ENCODE measurements at places on chromosomes 6 and 20. TPM values are rescaled to one million over a fixed set of nuclear protein-coding genes. Genes with fewer than 3 reads are reported as not detected.

DNA sequence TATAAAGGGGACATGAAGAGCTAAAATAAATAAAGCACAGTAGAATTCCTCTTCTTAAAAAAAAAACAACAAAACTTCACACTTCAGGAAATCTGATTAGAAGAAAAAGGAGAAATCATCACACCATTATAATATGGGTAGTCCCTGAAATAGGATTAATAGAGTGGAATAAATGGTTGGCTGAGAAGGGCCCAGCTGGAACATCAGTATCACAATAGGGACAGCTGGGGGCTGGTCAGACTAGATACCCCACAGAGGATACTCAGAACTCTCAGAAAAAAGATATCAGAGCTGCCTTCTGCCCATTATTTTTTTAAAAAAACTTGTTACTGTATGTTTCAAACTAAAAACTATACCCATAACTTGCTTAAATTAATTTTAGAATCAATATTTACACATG lies 75.2 kb downstream of the DST start:
- DNase-seq = no peak

The SLC24A3 gene
- 5.4 TPM for polyA plus RNA-seq

The C20orf141 gene
- not detected for polyA plus RNA-seq

DNA sequence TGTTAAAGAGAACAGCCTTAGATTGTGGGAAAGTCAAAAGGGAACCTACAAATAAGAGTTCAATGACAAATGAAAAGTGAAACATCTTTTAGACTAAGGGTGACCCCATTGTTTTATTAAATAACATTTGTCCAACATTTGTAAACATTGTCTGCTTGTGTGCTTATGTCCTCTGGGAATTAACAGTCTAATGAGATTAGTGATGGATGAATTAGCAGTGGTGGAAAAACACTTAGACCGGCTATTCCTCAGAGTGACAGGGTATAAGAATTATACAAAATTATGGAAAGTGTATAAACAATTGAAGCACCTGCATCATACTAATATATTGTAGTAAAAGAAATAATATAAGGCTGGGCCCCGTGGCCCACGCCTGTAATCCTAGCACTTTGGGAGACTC lies 29.3 kb upstream of the HFE start:
- no peak for DNase-seq

The MCCD1 gene
- polyA plus RNA-seq = 19.2 TPM

- peak; percentile 52 for DNase-seq
Measured at GRCh38 chr6:90184334-90185298, 112.0 kb downstream of the BACH2 start.

The RPN2 gene
- polyA plus RNA-seq = 296 TPM

- peak; percentile 44 for DNase-seq
Measured at GRCh38 chr6:156618600-156619205, 158.5 kb upstream of the ARID1B start.

GRCh38 chr20:9867196-9867980 lies 28.5 kb upstream of the PAK5 start:
- no peak for DNase-seq

DNA sequence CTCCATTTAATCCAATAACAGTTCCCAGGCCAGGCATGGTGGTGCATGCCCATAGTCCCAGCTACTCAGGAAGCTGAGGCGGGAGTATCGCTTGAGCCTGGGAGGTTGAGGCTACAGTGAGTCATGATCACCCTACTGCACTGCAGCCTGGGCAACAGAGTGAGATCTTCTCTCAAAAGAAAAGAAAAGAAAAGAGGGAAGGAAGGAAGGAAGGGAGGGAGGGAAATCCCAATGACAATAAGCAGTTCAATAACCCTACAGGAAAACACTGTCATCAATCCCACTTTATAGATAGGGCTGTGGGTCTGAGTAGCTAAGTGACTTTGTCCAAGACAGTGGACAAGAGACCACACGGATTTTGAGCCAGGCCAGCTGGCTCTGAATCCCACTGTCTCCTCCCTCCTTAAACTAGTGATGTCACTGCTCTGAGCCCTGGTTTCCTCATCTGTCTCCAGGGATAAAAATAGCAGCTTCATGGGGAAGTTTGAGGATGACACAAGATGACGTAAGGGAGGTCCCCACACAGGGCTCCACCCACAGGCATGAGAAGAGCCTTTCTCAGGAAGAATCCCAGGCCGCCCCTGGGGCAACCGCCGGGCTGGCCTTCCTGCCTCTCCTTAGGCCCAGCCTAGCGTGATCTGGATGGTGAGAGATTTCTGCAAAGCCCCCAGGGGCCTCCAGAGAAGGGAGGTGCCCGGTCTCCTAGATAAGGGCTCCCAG lies 7.2 kb upstream of the TRIB3 start:
- no peak for DNase-seq

DNA sequence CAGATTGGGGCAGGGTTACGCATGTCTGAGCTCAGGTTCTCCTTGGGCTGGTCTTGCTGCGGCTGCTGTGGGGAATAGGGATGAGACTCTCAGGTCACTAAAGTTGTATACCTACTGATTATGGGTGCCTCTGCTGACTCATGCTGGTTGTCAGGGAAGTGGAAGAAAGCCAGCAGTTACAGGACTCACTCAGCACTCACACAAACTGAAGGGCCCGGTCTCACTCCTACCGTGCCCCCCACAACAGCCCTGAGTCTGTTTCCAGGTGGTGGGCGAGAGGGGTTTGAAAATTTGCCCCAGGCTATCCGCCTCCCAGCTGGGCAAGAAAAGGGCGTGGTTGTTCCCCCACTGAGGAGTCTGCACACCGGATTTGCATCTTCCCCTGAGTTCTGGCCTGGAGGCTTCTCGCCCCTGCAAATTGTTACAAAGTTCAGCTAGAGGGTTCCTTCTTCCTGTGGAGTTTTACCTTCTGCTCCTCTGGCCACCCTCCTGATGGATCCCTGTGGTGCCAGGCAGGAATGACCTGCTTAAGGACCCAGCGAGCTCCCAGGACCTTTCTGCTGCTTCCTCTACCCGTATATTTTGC lies 659.2 kb downstream of the HDGFL1 start:
- DNase-seq = no peak

DNA sequence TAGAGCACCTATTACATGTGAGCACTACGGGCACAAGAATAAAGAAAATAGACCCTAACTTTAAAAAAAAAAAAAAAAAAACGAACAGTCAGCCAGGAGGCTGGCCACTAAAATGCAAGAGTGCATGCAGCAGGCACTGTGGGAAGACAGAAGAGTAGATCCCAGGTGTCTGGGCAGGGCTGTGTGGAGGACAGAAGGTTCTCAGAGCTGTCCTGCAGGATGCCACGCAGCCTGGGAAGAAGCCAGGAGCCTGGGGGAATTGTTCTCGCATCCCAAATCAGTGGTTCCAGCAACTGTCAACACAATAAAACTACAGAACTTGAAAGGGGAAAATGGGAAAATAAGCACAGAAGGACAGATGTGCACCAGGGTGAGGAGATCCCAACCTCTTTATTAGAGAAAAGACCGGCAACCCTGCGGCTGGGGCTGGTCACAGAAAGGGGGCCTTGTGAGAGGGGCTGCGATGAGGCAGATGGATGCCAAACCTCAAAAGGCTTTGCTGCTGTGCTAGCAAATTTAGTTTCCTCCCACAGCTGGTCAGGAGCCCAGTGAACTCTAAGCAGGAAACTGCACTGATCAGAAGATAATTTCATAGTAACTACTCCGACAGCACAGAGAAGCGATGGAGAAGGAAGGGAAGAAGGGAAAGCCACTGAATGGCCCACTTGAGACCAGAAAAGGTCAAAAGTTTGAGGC lies 30.9 kb downstream of the MAP3K5 start:
- no peak for DNase-seq

DNA sequence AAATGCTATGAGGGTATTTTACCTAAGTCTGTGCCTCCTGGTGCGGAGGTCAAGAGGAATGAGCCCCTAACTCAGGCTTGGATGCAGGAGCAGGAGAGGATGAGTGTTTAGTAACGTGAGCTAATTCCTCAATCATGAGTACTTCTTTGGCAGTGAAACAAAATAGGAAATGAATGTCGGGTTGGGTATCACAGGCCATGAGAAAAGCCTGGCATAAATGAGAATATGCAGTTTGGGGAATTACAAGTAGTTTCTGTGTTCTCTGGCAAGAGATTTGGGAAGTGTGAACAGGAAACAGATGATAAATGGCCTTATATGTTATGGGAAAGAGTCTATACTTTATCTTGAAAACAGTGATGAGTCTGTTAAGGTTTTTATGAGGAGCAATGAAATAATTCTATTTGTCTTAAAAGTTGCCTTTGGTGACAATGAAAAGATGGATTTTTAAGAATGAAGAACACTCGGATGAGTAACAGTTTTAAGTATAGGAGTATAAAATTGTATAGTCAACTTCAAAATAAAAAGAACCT lies 59.0 kb upstream of the RNF146 start:
- DNase-seq = no peak

GRCh38 chr6:96727144-96727543 lies 110.1 kb downstream of the GPR63 start:
- DNase-seq = no peak

GRCh38 chr6:145506565-145506964 lies 228.8 kb downstream of the EPM2A start:
- no peak for DNase-seq

The RNF182 gene
- 3.2 TPM for polyA plus RNA-seq

GRCh38 chr6:3291987-3292386 lies 33.2 kb downstream of the PSMG4 start:
- no peak for DNase-seq

DNA sequence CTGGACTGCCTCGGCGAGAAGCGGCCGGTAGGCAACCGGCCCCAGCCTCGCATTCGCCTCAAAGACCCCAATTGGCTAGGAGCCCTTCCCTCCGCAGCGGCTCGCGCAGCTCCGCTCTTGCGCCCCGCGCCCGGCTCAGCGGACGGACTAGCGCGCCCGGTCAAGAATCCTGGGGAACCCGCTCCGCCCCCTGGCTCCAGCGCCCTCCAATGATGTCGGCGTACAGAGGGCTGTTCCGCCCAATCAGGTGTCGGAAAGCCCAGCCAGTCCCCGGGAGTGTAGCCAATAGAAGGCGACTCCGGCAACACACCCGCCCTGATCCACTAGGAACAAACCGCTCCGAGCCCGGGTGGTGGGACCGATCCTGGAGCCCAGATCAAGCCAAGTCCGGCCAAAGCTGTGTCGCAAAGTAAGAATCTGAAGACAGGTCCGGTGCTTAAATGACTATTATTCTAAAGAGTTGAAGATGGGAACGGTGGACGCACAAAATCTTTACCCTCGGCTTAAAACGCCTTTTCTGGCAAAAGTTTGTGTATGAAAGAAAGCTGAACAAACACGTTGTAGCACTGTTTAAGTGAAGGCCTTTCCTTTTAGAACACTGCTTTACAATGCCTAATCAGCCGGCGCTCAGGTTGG lies 132.2 kb downstream of the OGFRL1 start:
- peak; percentile 96 for DNase-seq

GRCh38 chr6:29757282-29757681 lies 34.0 kb downstream of the HLA-F start:
- DNase-seq = no peak

GRCh38 chr6:164528539-164528938 lies 780.9 kb downstream of the C6orf118 start:
- DNase-seq = no peak

GRCh38 chr6:157607317-157608109 lies 215.5 kb upstream of the SNX9 start:
- DNase-seq = no peak

DNA sequence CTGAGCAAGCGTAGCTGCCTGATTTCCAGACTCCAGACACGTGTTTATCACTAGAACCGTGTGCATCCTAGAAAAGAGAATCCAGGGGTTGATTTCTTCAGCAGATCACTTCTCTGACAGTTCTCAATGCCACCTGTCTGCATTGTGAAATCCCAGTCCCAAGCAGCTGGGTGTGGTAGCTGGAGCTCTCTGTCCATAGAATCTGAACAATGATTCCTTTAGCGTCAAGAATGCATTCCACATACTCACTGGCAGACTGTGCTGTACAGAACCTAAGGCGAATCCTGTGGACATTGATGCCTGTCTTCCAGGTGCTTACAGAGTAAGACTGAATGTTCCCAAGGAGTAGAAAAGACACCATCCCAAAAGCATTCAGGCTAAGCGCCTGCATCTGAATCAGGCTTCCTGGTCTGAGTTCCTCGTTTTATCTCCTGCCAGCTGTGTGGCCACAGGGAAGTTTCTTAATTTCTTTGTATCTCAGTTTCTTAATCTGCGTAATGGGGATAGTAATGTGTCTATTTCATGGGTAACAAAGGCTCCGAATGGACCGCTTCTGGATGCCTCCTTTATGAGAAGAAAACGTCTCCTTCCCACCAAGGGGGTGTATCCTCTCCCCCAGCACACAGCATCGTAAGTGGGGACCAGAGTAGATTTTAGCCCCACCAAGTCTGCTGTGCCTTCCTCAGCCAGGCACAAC lies 10.4 kb upstream of the TRAF3IP2 start:
- DNase-seq = no peak

The NOTCH4 gene
- 19.9 TPM for polyA plus RNA-seq

The TREML4 gene
- not detected for polyA plus RNA-seq

The C6orf136 gene
- polyA plus RNA-seq = 29.8 TPM

The PAK5 gene
- polyA plus RNA-seq = 0.45 TPM

DNA sequence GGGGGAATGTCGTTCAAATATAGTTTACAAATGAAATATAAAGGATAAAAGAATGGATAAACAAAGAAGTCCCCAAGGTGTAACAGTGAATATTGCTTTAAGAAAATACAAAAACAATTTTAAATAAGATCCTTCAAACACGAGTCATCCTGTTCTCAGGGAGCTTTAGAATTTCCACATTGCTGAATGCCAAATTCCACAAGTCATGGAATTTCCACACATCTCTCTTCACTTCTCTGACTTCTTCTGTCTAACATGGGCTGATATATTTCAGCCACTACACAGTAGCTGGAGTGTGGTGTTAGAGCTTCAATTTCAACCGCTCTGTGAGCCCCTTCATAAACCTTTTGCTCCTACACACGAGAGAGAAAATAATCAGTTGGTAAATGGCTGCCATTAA lies 28.0 kb downstream of the IL22RA2 start:
- DNase-seq = no peak

- no peak for DNase-seq
Measured at GRCh38 chr20:36991703-36992102, 40.2 kb upstream of the SAMHD1 start.

DNA sequence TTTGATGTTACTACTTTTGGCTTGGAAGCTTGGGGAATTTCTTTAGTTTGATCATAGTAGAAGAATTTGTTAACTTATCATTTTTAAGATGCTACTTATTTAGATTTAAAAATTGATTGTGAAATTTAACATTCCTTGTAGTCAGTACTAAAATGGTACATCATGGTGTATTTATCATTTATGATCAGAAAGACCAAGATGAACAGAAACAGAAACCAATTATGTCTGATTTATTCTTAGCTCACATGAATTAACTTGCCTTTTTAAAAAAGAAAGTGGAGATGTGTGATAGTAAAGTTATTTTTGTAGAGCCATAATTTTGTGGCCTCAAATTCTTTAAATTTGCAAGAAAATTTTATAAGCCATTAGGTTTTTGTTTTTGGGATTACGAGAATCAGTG lies 77.6 kb downstream of the LIN28B start:
- DNase-seq = no peak

GRCh38 chr6:31580438-31580740 lies 1.8 kb downstream of the LTB start:
- DNase-seq = no peak

The REM1 gene
- 0.11 TPM for polyA plus RNA-seq

The CD164 gene
- 553 TPM for polyA plus RNA-seq

GRCh38 chr6:72419966-72420365 lies 201.9 kb upstream of the KCNQ5 start:
- DNase-seq = no peak
